ENCODE measurements at places on chromosomes 6 and 20.
A peak's percentile ranks its signal among the peaks of the same experiment; 100 is the strongest.

- DNase-seq = no peak
Measured at GRCh38 chr6:167588920-167589614, 237.6 kb upstream of the AFDN start.

DNA sequence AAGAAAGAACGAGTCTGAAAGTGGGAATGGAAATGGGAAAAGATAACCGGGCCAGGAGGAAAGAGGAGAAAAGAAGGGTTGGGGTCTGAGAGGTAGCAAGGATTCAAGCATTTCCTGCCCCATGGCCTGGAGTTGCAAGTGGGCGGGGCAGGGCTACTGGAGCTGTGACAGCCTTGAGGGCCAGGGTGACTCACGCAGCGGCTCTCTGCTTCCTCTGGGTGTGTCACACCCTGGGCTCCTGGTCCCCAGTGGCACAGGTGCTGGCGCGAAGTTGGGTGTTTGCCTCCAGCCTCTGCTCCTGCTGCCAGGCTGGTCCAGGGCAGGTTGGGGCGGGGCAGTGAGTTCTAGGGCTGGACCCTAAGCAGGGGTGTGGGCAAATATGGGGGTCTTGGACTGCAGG lies 3.3 kb upstream of the ULBP3 start:
- peak; percentile 39 for DNase-seq

- DNase-seq = no peak
Measured at GRCh38 chr6:98959631-98960030, 11.9 kb upstream of the FBXL4 start.

DNA sequence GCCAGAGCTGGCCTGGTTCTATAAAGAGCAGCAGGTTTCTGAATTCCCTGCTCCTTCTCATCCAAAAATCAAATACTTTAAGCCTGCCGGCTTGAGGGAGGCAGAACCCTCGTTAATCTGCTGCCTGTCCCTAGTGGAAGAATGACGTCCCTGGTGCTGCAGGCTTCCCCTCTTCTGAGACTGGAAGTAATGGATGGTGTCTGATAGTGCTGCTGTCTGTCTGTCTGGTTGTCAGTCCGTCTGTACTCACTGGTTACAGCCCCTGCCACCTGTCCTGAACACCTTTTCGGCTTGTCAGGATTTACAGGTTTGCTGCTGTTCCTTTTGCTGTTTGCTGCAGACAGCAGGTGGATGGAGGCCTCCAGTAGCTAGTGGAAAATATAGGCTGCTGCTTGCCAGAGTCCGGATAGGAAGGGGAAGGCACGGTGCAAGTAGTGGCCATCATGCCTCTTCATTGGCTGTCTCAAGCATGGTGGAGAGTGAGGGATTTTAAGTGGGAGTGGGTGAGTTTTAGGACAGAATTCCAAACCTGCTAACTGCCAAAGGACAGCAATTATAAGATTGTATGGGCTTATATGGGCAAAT lies 2.5 kb downstream of the RIMS1 start:
- DNase-seq = no peak

- no peak for DNase-seq
Measured at GRCh38 chr6:94600636-94601035, 976.7 kb upstream of the MANEA start.

- DNase-seq = no peak
Measured at GRCh38 chr6:126385536-126385935, 45.6 kb downstream of the CENPW start.

Measured in CD4-positive, alpha-beta T cell treated with Interleukin-15 for 1 hour (primary cell).